ENCODE measurements at places on chromosomes 16 and 17. TPM values are rescaled to one million over a fixed set of nuclear protein-coding genes. Genes with fewer than 3 reads are reported as not detected.

CHST6 gene
- total RNA-seq = not detected

MAPK7 gene
- 40.6 TPM for total RNA-seq

EPN2 gene
- 6.3 TPM for total RNA-seq

TPSAB1 gene
- not detected for total RNA-seq

CES3 gene
- total RNA-seq = 6.3 TPM

SECTM1 gene
- 18.5 TPM for total RNA-seq

ABCA6 gene
- total RNA-seq = 0.13 TPM

CIAO3 gene
- 34.8 TPM for total RNA-seq

RHBDL3 gene
- 0.55 TPM for total RNA-seq

TMIGD1 gene
- total RNA-seq = not detected

GSDMA gene
- total RNA-seq = 0.33 TPM

SPATA22 gene
- not detected for total RNA-seq

HLF gene
- total RNA-seq = 2.8 TPM

BRIP1 gene
- total RNA-seq = 20.1 TPM

SLC38A8 gene
- total RNA-seq = not detected

WSB1 gene
- 155 TPM for total RNA-seq

ZMYND15 gene
- total RNA-seq = not detected

LRRC37A gene
- total RNA-seq = 5.7 TPM

GDPD1 gene
- total RNA-seq = 4.7 TPM

CD300E gene
- total RNA-seq = not detected

GGA3 gene
- 79.4 TPM for total RNA-seq

PEX12 gene
- 3.8 TPM for total RNA-seq

CACNA1H gene
- 0.58 TPM for total RNA-seq

SCARF1 gene
- 3.2 TPM for total RNA-seq

CDYL2 gene
- total RNA-seq = 54.6 TPM

HP gene
- not detected for total RNA-seq

ASIC2 gene
- total RNA-seq = not detected

ASPA gene
- not detected for total RNA-seq

SEPTIN12 gene
- total RNA-seq = not detected

C17orf78 gene
- total RNA-seq = not detected

HBA1 gene
- not detected for total RNA-seq

PTGES3L gene
- total RNA-seq = 0.40 TPM

CDH15 gene
- not detected for total RNA-seq

TELO2 gene
- total RNA-seq = 51.9 TPM

NOMO2 gene
- total RNA-seq = 124 TPM

PDILT gene
- total RNA-seq = not detected

IKZF3 gene
- total RNA-seq = 38.2 TPM

NPIPA7 gene
- 4.3 TPM for total RNA-seq

KRT222 gene
- total RNA-seq = not detected
